ENCODE measurements at places on chromosomes 3 and 15. TPM values are rescaled to one million over a fixed set of nuclear protein-coding genes. Genes with fewer than 3 reads are reported as not detected.

DNA sequence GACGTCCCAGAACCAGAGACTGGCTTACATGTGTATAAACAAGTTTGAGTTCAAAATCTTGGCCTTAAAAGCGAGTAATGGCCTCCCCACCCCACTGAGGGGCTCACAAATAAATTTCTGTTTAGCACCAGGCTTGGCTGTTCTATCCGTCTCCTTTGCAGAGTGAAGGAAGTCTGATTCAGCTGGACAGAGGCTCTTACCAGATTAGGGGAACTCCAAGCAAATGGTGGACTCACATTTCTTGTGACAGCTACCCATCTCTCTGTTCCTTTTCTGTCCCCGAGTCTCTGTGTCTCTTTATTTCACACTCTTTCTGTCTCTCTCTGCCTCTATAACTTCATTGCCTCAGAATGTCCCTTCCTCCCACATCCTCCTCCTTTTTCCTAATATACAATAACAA is 62.7 kb downstream of the DGKG start:
- DNase-seq: no peak

DNA sequence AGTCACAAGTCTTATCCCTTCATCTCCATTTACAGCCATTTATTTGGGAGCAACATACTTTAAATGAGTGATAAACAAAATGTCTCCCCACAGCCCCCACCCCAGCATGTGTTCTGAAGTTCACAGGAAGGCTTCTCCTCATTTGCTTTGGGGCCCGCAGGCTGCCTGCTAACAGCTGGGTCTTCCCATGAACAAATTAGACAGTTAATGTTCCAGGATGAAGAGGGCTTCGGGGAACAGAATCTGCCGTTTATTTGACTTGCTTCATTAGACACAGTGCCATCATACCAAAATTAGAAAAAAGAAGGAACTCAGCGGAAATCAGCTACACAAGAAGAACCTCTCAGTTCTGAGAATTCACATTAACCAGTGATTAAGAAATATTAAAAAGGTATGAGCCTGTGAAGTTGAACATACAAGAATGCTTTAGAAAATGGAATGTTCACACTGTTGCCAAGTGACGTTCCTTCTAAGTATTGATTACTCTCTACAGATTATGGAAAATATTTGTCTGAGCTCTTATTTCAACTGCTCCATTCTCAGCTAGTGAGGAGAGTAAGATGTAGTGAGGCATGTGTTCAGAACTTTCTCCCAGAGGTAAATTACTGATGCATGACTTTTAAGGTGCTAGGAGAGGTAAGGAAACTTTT is 107.5 kb upstream of the THBS1 start:
- no peak for DNase-seq

DNA sequence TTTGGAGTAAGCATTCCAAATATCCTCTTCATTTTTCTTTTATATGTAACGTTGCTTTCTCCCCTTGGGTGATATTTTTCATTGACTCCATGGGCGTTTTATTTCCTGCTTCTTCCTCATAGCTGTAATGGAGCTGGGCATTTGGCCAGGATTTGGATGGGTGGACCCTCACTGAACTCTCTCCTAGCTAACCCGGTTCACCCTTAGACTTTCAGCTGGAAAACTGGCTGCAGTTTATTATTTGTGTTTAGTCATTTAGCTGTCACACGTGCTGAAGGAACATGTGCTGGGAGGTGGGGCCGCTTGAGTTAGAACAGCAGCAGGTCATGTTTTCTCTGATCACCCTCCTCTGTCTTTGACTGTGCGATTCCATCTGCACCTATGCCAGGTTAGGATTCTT is 407.6 kb downstream of the ZIC1 start:
- DNase-seq: peak; percentile 75

- DNase-seq: no peak
These were observed 137.6 kb downstream of the SPATA16 start for GRCh38 chr3:173003471-173003870.

Gene ACKR2
- total RNA-seq: 4.5 TPM

Gene ZBTB47
- 10.0 TPM for total RNA-seq

Gene DNAJA4
- total RNA-seq: 40.4 TPM

Gene EPHB1
- total RNA-seq: 2.2 TPM

GRCh38 chr3:185129083-185129482 is 23.8 kb downstream of the C3orf70 start:
- no peak for DNase-seq

- no peak for DNase-seq
These were observed 5.7 kb upstream of the SLC6A11 start for GRCh38 chr3:10810376-10810775.

Gene ANKRD34C
- total RNA-seq: not detected

DNA sequence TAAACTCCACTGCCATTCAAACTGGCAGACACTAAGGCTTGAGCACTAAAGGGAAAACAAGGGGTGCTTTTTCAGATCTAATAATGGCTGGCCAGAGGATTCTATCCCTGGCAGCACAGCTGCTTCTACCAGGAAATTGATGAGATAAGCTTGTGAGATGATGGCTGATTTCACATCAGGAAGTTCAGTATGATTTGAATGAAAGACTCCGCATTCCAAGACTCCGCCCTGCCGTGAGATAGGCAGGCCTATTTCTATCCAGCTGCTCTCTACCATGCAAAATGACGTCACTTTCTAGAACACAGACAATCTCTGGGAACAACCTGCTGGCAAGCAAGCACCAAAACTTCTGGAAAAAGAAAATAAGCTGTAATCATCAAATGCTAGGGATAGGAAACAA is 171.8 kb downstream of the WDR76 start:
- DNase-seq: peak; percentile 55

DNA sequence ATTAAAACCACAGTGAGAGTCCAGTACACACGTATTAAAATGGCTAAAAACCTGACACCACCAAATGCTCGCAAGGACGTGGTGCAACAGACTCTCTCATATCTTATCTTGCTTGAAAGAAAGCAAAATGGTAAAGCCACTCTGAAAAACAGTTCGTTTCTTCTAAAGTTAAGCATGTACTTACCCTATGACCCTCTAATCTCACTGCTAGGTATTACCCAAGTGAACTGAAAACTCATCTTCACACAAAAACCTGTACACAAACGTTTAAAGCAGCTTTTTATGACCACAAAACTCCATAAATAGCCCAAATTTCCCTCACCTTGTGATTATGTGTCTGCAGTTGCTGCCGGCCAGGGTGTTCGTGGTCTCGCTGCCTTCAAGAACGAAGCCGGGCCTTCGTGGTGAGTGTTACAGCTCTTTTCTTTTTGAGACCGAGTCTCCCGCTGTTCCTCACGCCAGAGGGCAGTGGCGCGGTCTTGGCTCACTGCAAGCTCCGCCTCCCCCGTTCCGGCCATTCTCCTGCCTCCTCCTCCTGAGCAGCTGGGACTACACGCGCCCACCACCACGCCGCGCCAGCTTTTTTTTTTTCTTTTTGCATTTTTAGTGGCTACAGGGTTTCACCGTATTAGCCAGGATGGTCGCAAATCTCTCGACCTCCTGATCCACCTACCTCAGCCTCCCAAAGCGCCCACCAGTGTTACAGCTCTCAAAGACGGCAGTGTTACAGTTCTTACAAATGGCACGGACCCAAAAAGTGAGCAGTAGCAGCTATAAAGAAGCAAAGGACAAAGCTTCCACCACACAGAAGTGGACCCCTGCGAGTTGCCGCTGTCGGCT is 165.4 kb downstream of the TJP1 start:
- DNase-seq: no peak

DNA sequence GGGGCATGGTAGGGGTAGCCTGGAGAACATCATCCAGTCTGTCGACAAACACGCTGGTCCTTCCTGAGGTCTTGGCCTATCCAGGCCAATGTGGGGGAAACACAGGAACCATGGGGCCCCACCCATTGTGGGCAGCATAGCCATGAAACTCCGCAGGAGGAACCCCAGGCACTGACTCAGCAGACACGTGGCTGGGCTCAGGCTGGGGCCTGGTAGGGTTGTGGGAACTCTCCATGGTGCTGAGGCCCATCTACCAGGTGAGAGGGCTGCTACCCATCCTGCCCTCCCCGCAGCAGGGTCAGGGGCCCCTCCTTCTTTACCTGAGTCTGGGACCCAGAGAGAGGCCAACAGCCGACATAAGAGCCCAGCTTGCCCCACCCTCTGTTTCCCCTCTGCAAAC is 22.6 kb upstream of the CACNA2D2 start:
- no peak for DNase-seq

- no peak for DNase-seq
These were observed 329.8 kb upstream of the PDZRN3 start for GRCh38 chr3:73954506-73954905.

GRCh38 chr15:70209499-70209898 is 111.8 kb upstream of the TLE3 start:
- DNase-seq: no peak

- DNase-seq: no peak
These were observed 142.4 kb downstream of the P2RY1 start for GRCh38 chr3:152977366-152977765.

Gene GRM2
- total RNA-seq: 0.27 TPM

DNA sequence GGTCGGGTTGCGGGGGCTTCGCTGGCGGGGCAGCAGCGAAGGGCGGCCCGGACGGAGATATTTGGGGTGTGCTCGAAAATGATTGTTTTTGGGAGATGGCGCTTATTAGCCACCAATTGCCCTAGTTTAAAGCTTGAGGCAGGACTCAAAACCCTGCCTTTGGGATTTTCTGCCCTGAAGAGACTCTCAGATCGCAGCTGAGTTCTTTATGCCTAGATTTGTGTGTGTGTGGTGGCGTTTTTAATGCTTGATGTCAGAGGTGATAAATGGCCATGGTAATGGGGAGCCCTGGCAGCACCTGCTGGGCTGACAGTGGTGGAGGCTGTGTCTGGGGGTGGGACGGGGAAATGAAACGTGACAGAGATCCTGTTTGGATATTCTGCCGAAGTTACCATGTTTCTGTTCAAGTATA is 604 bp downstream of the KCTD6 start:
- no peak for DNase-seq

DNA sequence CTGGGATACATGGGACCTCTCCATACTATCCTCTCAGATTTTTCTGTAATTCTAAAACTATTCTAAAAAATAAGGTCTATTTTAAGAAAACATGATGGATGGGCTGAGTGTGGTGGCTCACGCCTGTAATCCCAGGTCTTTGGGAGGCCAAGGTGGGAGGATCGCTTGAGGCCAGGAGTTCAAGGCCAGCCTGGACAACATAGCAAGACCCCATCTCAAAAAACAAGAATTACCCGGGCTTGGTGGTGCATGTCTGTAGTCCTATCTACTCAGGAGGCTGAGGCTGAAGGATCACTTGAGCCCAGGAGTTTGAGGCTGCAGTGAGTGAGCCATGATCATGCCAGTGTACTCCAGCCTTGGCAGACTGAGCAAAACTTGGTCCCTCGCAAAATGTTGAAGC is 9.4 kb downstream of the ZNF639 start:
- DNase-seq: no peak

GRCh38 chr15:86540840-86541467 is 461.3 kb downstream of the AGBL1 start:
- DNase-seq: no peak

DNA sequence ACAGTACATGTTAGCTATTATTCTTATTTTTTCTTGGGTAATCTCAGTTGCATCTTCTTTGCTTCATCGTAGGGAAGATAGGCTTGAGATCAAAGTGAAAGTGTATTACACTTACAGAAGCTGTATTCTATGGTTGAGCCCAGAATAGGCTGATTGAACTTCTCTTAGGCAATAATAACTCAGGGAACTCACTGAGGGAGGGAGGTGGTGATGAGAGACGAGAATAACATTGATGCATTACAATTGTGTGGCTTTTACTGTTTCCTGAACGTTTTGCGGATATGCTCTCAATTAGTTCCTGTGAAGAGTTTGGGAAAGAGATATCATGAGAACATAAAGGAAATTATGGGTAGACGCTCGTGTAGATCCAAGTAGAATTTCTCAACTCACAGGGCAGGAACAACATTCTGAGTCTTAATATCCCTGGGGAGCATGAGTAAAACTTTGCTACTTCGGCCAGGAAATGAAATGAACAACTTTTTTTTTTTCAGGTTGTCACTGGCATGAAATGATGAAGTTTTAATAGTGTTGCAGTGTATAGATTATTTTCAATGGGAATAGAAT is 302.2 kb downstream of the TUSC7 start:
- DNase-seq: no peak

GRCh38 chr3:138112362-138112761 is 3.0 kb downstream of the DZIP1L start:
- DNase-seq: no peak

GRCh38 chr3:185282696-185283373 is 29.0 kb upstream of the EHHADH start:
- DNase-seq: peak; percentile 98

DNA sequence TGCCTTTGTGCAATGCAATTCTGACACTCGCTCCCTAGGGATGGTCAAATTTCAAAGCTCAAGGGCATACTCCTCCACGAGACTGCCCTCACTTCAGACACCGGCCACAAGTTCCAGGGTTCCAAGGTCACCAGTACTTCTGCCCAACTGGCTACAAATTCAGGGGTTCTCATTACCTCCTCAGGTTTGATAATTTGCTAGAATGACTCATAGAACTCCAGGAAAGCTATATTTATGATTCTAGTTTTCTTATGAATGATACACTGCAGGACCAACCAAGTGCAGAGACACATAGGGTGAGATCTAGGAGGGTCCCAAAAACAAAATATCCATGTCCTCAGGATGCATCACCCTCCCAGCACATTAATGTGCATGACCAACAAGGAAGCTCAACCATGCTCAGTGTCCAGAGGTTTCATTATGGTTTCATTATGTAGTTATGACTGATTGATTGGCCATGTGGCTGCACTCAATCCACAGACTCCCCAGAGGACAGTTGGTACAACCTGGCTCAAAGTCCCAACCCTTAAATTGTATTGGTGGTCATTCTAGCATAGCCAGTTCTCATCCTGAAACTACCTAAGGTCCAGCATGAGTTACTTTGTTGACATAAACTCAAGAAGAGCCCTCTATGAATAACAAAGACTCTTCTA is 170.4 kb upstream of the LRRN1 start:
- no peak for DNase-seq

GRCh38 chr3:36580716-36581115 is 183.6 kb downstream of the DCLK3 start:
- no peak for DNase-seq

Gene SLC28A1
- total RNA-seq: not detected

DNA sequence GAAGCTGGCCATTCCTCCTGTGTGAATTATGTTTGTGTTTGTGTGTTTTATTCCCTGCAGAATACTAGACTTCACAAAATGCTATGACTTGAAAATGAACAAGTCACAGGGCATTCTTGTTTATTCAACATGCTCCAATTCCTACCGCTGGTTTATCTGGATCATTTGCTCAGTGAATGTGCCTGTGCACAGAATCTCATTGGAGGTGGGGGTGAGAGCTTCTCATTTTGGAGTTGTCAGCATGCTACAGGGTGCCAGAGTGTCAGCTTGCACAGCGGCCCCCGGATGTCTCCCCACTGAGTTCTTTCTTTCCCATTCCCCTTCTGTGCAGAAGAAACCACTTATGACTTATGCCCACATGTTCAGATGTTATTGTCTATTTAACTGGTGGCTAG is 428.7 kb downstream of the ROBO2 start:
- no peak for DNase-seq

Gene CCR3
- not detected for total RNA-seq

Gene CHDH
- total RNA-seq: 68.9 TPM

Gene ELP6
- 55.7 TPM for total RNA-seq

- DNase-seq: peak; percentile 77
These were observed 30.9 kb downstream of the CCNL1 start for GRCh38 chr3:157128771-157129681.

Gene CHRNA5
- total RNA-seq: 0.82 TPM

- DNase-seq: no peak
These were observed 49.3 kb downstream of the TMEM212 start for GRCh38 chr3:171892457-171892856.

Gene IFRD2
- total RNA-seq: 58.1 TPM

GRCh38 chr15:73928971-73929627 is 2.8 kb downstream of the LOXL1 start:
- no peak for DNase-seq

Gene GHSR
- not detected for total RNA-seq
